ENCODE measurements at places on chromosomes 2 and 18.

- no peak for DNase-seq
These were observed at the start of gene ARHGEF4 for GRCh38 chr2:130836501-130837174. Gene ARHGEF4 (plus strand): TSS chr2:130836914. CDS start chr2:130836954, 40 bp downstream.

GRCh38 chr2:37564356-37564755 is 107.1 kb downstream of the CDC42EP3 start:
- DNase-seq, result no peak

DNA sequence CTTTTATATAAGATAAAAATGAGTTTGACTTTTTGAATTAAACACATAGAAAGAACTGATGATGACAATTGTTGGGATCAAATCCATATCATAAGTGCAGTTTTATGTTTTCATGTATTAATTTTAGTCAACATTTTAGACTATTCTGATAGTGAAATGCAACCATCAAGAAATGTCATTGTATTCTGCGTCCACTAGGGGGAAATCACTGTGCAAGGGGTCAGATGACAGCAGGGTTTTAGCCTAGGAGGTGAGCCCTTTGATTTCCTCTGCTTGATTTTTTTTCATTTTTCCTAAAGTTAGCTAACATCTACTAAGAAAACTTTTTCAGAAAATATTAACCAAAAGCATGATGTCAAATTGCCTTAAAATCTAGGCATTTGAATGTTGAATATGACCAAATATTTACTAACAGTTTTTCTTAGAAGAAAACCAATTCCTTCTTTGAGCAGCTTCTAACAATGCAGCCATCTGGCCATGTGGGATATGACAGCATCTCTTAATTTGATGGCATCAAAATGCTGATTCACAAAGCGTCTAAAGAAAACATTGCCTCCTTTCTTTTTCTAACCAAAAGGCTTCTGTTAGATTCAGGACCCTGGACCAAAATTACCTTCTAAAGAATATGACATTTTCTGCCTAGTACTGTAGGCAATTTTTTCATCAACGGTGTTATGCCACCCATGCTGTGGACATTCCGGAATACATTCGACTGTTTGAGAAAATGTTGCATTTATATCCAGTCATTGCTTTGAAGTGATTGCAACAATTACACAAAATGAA is 141.5 kb downstream of the SPHKAP start:
- no peak for DNase-seq

DNA sequence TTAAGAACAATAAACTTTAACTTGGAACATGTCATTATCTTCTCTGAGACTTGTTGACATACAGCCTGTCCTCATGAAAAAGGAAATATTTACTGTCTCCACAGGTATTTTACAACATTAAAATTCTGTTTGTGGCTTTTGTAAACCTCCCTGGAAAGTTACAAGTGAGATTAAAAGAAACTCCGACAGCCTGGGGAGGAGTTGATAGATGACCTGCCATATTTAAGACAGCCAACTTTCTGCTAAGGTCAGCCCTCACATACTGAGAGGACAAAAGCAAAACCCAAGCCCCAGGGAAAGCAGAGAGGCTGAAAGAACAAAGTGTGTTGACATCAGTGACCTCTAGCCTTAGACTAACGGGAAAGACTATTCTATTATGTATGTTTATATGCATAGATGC is 350.2 kb downstream of the RIT2 start:
- DNase-seq, result no peak

DNA sequence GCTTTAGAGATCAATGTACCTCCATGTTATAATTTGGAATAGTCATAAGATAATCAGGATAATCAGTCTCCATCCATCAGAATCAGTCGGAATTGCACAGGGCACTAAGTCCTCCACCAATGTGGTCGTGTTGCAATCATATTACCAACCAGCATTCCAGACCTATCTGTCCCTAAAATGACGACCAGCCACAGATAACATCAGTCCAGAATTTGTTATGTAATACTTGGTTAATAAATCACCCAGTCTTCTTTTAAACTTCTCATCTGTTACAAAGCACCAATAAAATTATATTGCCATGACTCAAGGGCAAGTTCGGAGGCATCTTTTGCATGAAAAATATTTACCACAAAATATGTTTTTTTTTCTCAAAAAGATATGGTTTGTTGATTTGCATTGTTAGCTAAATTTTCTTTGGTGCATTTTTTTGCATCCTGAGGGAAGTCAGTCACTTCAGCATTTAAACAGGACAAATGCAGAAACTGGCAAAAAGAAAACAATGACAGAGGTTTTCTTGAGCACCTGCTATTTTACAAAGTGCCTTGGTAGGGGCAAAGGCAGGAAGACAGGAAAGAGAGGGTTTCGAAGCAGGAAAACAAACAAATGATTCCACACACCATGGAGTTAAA is 29.3 kb downstream of the PIEZO2 start:
- no peak for DNase-seq

- DNase-seq, result no peak
These were observed 83.8 kb upstream of the TLK1 start for GRCh38 chr2:171244466-171244969.

DNA sequence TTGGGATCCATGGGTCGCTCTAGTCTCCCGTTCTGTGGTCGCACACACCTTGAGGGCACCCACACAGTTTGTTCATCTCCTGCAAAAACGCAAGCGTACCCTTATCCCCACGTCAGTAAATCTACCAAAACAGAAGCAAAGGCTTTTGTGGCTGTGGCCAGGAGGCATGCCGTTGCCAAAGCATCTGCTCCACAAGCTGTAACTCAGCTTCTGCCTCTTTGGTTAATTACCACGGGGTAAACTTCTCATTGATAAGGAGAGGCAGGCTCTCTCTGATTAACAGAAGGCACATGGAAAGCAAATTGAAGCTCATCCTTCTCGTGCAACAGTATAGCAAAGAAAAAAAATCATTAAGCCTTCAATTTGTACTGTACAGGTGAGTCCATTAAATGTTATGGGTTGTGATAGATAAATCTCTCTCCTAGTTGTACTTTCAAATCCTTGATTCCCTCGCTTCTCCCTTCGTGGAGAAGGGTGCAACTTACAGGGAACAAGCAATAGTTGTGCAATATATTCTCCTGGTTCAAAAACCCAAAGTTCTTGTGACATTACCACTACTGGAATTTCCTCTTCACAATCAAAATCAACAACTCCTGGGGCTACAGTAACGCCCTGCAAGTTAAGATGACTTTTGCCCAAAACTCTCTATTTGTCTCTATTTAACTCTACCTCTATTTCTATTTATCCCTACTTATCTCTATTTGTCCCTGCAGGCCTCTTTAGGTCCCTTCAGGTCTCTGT is 10.3 kb downstream of the PECR start:
- no peak for DNase-seq

- DNase-seq, result no peak
These were observed 1111.1 kb upstream of the KLHL29 start for GRCh38 chr2:22273853-22274252.

DNA sequence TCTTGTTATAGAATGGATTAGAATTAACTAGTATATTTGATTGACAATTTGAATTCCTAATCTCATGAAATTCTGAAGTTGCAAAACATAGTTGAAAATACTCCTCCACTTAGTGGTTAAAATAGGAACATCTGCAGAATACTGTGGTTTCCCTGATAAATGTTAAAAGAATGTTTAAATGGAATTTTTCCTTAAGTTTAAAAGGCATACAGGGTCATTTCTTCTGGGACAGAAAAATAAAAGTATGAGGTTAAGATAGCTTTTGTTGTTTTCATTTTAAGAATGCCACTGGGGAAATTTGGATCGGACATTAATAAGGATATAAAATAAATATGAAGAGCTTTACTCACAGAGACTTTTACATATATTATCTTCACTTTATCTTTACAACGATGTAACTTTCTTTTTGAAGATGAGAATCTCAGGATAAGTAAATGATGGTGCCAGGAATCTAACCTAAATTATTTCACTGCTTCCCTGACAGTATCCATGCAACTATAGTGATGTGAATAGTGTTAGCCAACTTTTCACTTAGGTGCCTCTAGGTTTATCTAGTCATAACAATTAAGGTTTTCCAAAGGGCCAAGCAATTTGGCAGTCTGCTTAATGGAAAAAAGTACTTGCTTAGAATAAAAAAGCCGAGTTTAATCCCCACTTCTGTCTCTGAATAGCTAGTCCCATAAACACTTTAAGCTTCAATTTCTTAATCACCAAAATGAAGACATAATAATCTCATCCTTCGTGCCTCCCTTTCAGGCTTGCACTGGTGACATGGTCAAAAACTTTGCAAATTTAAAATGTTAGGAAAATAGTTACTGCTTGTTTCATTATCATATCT is 151.8 kb upstream of the STK17B start:
- no peak for DNase-seq

GRCh38 chr18:62974928-62975675 is 259.8 kb downstream of the PHLPP1 start:
- no peak for DNase-seq

GRCh38 chr2:235658351-235659174 is 164.7 kb downstream of the AGAP1 start:
- no peak for DNase-seq
